ENCODE measurements at places on chromosomes 5 and 9.

DNA sequence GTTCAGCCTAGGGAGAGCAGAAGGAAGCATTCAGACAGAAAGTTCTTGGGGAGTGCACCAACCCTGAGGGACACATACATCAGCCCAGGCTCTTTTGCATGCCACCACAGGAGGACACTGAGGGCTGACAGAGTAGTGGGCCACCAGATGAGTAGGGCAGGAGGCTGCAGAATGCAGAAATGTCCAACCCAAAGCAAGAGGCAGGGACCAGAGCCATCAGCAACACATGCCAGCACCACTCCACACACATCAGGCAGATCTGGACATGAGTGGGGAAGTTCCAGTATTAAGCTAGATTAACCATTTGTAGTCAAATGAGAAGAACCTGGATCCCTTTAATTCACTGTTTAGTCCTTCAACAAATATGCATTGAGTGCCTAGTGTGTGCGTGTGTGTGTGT, 35.7 kb upstream of the OTULINL start:
- no peak for DNase-seq

GRCh38 chr5:164013077-164013670, 507.8 kb downstream of the MAT2B start:
- peak; percentile 61 for DNase-seq

- no peak for DNase-seq
These were observed 252.6 kb downstream of the MED10 start for GRCh38 chr5:6125781-6126180.

DNA sequence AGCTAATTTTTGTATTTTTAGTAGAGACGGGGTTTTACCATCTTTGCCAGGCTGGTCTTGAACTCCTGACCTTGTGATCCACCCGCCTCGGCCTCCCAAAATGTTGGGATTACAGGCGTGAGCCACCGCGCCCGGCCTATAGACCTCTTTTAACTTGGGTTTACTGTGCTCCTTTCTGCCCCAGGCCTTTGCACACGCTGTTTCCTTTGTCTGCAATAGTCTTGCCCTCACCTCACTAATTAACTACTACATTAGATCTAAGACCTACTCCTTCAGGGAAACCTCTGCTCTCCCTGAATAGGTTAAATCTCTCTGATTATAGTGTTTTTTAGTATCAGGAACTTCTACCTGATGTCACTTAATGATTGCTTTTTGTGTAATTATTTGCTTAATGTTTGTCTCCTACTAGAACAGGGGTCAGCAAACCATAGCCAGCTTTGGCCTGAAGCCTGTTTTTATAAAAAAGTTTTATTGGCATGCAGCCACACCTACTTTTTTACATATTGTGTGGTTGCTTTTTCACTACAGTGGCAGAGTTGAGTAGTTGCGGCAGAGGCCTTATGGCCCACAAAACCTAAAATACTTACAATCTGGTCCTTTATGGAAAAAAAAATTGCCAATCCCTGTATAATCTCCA, 31.2 kb upstream of the TLE1 start:
- no peak for DNase-seq

GRCh38 chr5:124104821-124105220, 592.8 kb downstream of the CSNK1G3 start:
- DNase-seq = no peak

GRCh38 chr9:26231391-26231790, 553.1 kb upstream of the TUSC1 start:
- no peak for DNase-seq

GRCh38 chr5:148820461-148821395, 5.7 kb upstream of the ADRB2 start:
- peak; percentile 21 for DNase-seq

- no peak for DNase-seq
These were observed 300.0 kb upstream of the ADAMTSL1 start for GRCh38 chr9:18173923-18174322.

DNA sequence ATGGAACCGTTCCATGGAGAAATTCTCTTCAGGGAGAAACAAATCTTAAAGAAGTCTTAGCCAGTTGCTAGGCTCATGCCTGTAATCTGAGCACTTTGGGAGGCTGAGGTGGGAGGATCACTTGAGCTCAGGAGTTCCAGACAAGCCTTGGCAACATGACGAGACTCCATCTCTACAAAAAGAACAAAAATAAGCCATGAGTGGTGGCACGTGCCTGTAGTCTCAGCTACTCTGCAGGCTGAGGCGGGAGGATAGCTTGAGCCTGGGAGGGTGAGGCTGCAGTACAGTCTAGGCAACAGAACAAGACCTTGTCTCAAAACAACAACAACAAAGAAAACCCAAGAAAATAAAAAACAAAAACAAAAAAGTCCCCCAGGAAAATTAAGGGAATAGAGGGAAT, 8.2 kb downstream of the HSPB3 start:
- DNase-seq = no peak

GRCh38 chr5:152246401-152246800, 158.7 kb downstream of the NMUR2 start:
- DNase-seq = peak; percentile 9

DNA sequence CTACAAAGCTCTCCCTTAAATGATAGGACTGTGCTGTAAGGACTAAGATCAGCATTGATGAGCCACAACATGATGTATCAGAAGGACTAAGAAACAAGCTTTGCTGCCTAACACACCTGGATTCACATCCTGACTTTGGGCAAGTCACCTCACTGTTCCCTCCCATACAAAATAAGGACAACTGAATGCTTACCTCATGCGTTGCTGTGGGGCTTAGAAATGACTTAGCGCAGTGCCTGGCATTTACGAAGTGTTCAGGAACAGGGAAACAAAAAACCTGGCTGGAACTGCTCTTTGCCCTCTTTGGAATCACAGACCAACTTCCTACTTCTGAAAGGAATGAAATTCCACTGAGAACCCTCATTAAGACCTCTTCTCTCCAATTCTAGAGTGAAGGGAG, 113.7 kb downstream of the BAAT start:
- no peak for DNase-seq

- peak; percentile 30 for DNase-seq
These were observed 59.1 kb upstream of the IER5L start for GRCh38 chr9:129237164-129237611.

DNA sequence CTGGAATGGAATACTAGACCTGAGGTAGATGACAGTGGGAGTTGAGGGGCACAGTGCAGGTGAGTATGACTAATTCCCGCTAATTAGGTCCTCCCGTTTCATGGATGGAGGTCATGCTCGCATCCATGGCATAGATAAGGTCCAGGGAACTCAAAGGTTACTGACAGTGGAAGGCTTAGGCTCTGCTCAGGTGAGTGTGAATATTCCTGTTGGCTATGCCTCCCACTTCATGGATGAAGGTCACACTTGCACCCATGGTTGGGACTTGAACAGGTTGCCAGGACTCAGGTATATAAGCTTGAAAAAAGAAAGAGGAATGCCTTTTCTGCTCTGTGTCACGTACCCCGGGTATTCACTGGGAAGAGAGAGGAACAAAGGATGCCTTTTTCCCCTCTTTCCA, 19.8 kb upstream of the UNC13B start:
- DNase-seq = no peak

DNA sequence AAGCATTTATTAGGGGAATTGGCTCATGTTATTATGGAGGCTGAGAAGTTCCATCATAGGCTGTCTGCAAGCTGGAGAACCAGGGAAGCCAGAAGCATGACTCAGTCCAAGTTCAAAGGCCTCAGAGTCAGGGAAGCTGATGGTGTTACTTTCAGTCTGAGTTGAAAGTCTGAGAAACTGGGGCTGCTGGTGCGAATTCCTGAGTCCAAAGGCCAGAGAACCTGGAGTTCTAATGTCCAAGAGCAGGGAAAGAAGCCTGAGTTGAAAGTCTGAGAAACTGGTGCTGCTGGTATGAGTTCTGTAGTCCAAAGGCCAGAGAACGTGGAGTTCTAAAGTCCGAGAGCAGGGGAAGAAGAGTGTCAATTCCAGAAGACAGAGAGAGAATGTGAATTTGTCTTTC, 641.1 kb downstream of the ISL1 start:
- no peak for DNase-seq

GRCh38 chr5:171569065-171569712, 149.7 kb downstream of the FGF18 start:
- no peak for DNase-seq

DNA sequence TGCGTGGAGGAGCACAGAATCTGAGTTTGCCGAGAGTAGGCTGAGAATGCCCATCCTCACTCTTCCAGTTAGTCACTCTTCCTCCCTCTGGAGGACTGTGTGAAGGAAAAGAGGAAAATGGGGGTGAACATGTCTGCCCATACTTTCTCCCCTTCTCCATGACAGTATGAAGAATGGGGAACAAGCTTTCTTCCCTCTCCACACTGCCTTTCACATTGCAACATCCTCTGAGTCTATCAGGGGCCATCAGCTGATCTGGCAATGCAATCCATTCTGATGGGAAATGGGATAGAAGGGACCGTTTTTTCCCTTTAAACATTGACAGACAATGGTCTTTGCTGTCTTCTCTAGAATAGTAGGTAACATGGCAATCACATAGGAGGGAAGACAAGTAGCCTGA, 56.8 kb downstream of the UGCG start:
- DNase-seq = no peak

DNA sequence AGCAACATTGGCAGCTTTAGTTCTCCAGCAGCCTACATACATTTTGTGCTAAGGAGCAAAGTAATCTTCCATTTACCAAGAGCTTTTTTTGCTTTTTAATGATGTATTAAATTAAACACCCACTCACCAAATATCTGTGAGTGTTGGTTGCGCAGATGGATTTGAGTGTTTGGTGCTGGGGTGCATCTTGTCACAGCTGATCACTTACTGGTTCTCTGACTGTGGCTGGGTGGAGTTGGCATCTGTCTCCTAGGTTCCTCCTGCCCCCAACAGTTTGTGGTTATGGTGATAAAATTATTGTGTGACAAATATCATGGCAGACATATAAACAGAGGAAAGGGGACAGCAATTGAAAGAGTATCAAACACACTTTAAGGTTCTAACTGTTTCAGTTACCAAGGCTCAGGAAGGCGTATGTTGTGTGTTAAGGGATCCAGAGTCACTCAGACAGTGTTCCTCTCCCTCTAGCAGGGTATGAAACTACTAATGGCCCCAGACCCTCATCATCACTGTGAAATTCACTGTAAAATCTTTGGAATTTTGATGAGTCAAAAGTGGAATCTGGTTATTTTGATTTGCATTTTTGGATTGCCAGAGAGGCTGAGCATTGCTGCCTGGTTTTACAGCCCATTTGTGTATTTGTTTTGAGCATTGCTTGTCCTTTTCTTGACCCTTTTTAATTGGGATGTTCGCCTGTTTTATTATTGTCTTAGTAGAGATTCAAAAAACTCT, 81.7 kb downstream of the PDE8B start:
- DNase-seq = peak; percentile 37

DNA sequence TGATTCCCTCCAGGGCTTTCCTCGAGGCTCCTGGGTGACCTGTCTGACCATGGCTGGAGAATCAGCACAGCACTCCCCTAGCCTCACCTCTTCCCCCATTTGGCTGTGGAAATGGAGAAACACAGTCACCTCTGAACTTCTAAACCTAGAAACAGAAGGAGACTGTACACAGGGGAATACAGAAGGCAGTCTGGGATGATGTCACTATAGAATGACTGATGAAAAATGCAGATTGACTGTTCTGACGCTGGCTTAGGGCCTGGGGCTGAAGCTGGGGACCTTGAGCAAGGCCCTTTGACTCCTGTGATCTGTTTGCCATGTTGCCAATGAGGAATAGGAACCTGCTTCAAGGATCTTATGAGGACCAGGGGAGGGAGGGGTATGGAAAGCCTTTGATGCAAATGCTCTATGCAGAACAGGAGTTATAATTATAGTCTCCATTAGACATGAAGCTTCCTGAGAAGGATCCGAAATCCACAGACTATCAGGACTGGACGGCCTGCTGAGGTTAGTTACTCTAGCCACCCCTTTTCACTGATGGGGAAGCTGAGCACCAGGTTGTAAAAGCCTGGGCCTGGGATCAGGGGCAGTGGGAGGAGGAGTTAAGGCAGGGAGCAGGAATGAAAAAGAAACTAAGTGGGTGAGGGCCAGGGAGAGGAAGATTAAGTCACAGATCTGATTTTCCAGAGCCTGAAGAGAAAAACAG, 24.4 kb upstream of the ANXA6 start:
- DNase-seq = no peak

DNA sequence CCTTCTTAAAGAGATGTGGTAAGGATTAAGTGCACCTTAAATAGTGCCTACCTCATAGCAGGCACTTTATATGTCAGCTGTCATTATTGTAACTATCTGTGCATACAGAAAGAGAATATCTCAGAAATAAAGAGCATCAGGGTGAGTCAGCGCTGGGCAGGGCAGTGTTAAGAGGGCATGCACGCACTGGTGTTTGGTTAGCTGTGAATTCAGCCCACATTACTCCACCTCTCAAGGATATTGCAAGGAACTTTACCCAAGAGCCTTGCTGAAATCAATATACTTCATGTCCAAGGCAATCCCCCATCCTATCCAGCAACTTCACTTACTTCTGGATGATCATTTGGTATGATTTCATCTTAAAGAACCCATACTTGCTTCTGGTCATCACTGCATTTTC, 300.9 kb downstream of the NTRK2 start:
- DNase-seq = no peak

DNA sequence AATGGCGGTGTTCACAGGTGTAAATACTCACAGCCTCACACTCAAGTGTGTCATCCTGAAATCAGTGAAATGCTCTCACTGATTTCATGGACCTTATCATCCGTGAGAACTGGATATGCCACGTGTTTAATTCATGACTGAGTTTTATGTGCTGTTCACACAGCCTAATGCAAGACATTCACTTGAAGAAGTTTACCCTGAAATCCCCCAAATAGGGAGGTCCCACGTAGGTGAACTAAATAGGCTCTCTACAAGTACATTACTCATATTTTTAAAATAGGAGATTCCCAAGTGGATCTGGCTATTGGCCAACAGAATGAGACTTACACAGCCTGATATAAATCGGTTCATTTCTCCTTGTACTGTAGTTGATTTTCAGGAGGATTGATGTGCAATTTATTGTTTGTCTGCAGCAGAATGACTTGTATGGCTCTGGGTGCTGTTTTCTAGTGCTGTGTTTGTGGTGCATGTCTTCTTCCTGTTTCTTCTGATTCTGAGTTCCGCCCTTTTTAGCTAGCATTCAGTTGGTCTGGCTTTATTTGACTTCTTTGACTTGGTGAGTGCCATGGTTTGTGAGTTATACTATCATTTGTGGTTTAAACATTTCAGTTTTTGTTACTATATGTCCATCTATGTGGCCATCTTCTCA, 25.1 kb downstream of the TRIO start:
- DNase-seq = peak; percentile 44

- peak; percentile 97 for DNase-seq
These were observed 45.7 kb upstream of the ORM1 start for GRCh38 chr9:114276908-114277821.
